Stimulated activated naive B cell treated with anti-CD40 and anti-IgM and Interleukin-4, amounts not matched to agents 10 μg/mL and 1 μg/mL and 100 μg/mL, for 72 hours (primary cell): ENCODE measurements at places on chromosomes 5 and 9.

GRCh38 chr9:121184463-121184862, 17.2 kb downstream of the RAB14 start:
- no peak for DNase-seq

DNA sequence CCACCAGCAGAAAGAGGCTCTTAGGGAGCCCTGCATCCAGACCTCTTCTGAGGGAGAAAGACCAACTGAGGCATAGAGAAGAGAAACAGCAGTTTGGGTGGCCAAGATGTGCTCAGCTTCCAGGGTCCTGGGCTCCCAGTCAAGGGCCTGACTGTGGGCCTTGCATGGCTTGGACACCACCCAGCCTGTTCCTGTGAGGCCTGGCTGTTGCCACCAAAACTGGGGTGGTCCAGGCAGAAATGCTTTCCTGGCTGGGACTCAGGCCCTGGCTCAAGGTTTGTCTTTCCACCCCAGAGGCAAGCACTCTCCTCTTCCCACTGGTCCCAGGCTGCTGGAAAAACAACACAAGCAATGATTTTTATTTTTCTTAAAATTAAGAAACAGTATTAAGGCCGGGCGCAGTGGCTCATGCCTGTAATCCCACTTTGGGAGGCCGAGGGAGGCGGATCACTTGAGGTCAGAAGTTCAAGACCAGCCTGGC, 13.3 kb downstream of the MYOZ3 start:
- no peak for DNase-seq

- DNase-seq: no peak
These were observed 3.2 kb upstream of the CORO2A start for GRCh38 chr9:98195671-98196070.

GRCh38 chr5:17099946-17100345, 117.5 kb upstream of the BASP1 start:
- DNase-seq: no peak

- no peak for DNase-seq
These were observed 28.4 kb downstream of the GZMK start for GRCh38 chr5:55052383-55052931.

- no peak for DNase-seq
These were observed 91.5 kb downstream of the GHR start for GRCh38 chr5:42514754-42515153.

DNA sequence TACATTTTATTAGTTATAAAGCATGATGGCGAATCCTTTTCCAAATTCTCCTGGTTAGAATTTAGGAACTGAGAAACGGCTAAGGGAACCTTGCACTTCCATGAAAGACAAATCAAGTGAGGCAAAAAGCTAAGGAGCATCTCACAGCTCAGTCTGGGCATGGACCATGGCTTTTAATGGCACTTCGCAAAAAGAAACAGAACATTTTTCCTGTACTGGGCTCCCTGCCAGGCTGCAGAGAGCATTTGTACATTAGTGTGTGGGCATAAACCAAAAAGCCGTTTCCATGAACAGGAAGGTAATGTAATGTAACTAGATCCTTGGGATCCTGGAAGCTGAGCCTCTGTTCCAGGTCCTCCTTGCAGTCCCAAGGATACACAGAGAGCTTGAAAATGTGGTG, 354.2 kb downstream of the MRPS30 start:
- DNase-seq: no peak

DNA sequence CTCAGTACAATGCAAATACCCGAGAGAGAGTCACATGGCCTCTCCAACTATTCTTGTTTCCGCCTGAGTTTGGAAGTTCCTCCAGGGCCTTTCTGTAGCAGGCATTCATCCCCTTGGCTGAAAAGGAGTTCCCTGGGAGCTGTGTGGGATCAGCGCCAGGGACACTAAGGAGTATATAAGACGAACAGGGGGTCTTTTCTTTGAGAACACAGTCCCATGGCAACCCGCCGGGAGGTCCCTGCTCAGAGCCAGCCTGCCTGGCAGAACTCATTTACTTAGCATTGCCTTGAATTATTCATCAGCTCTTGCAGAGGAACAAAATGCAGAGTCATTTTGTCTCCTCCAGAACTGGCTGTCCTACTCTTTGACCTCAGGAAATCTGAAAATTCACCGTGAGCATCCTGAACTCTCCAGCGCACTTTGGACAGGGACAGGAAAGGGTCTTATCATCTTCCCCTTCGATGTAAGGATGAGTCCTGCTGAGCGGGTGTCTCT, 120.4 kb upstream of the OSMR start:
- DNase-seq: no peak

DNA sequence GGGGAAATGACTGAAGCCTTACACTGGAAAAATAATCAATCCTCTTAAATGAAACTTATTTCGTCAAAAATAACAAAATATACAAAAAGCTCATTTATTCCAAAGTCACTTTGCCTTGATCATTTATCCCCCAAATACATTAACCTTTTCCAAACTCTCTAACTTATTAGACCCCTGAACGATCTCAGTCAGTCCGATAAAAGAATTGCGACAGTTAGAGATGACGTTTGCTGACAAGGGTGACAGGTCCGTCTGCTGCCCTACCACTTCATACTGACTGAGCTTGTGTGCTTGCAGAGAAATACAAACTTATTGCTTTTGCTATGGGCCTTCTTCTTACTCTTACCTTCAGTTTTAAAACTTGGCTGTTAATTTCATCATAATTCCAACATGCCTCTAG, 169.7 kb downstream of the ZDHHC21 start:
- no peak for DNase-seq

- no peak for DNase-seq
These were observed 45.8 kb downstream of the PDE6A start for GRCh38 chr5:149898811-149899210.

- no peak for DNase-seq
These were observed 34.9 kb downstream of the TENT4A start for GRCh38 chr5:6748142-6748541.

DNA sequence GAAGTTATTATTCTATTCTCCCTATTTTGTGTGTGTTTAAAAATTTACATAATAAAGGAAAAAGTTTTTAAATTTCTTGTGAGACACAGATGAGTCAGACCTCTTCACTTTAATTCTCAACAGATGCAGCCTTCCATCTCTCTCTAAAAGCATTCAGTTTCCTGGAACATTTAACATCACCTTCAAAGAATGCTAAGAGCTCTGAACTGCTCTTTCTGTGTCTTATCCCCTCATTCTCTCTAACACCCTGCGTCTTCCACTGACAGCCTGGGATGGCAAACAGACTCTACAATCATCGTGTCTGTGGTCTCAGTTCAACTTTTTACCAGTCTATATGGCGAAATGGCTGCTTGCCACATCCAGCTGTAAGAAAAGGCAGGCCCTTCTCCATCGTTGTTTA, 173.0 kb downstream of the HINT1 start:
- DNase-seq: no peak

GRCh38 chr5:139137697-139138096, 60.5 kb downstream of the SIL1 start:
- DNase-seq: no peak

- no peak for DNase-seq
These were observed 16.7 kb downstream of the IFNB1 start for GRCh38 chr9:21060919-21061561.

DNA sequence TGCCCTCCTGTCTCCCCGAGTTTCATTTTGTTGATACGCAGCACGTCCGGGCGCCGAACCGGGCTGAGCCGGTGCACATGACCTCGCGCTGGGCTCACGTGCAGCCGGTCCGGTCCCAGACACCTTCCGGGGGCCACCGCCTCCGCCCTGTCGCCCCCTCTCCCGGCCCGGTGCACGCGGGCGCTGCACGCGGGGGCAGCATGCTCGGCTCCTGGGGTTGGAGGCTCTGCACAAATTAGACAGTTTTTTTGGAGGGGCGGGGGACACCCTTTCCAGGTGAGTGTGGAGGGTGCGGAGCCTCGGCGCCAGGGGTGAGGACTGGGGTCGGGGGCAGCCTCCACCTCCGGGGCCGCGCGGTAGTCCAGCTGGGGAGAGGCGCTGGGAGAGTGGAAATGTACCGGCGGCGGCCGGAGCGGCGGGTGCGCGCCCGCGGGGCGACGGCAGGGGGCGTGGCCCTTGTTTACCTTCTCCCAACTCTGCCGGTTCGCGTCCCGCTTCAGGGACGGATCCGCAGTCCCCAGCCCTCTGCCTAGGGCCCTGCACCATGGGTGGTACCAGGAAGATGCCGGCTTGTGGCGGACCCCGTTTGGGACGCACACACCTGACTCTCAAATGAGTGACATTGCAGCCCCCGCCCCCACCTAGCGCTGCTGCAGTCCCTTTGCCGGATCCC, 1.1 kb downstream of the JADE2 start:
- peak; percentile 87 for DNase-seq

DNA sequence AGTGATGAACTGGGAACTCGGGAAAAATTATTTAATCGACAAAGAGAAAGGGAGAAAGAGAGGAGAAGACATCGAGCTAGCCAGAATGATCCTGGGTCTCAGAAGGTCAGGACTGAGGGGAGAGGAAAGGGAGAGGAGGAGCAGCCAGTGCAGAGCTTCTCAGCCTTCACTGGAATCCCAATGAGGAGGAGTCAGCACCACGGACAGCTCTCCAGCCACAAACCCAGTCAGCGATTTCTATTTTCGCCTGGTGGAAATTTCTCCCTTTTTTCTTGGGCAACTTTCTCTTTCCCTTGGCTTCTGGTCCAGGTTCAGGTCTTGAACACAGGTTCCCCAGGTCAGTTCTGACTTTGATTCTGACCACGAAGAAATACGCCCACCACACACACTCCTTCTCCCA, 1.6 kb upstream of the BRINP1 start:
- DNase-seq: no peak

- no peak for DNase-seq
These were observed 10.5 kb upstream of the PTGES2 start for GRCh38 chr9:128138001-128138400.

- no peak for DNase-seq
These were observed 75.4 kb downstream of the SLC38A9 start for GRCh38 chr5:55636683-55637082.

- no peak for DNase-seq
These were observed 109.5 kb upstream of the NR4A3 start for GRCh38 chr9:99712214-99712613.

DNA sequence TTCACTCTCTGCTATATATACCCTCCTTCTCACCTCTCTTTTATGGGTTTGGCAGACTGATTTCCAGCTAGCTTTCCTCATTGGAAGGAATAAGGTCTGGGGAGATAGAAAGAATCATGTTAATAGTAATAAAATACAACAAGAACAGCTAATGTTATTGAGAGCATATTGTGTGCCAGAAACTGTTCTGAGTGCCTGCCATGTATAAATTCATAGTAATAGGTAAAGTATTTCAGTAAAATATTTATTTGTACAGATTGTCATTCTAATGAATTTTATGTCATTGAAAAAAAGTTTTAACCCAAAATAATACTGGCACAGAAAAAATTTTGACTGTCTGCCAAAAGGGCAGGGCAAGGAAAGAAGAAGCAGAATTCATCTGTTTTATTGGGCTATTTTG, 834.9 kb upstream of the ZNF608 start:
- DNase-seq: no peak

DNA sequence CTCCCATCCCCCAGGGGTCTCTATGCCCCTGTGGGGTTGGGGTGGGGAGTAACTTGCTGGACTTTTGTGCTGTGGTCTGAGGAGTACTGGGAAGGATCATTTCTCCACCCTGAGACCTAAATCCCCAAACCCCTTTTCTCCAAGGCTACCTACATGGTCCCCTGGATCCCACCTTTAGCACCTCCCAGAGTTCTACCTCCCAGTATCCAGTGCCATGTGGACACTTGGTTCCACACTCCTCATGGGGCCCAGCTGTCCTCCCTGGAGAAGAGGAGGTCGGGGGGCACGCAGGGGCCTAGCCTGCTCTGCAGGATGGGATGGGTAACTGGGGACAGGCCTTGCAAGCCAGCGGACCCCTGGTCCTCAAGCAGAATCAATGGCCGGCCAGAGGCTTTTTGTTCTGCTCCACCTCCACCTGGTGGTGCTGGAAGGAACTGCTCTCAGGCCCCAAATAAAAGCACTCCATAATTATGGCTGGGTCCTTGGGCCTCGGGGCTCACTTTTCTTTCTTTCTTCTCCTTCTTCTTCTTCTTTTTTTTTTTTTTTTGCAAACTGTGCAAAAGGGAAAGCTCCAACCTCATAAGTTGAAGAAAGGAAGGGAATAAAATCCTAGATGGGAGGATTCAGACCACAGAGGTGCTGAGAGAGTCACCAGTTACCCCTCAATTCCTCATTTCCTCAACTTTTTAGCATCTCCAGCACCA, 68.4 kb downstream of the PSD2 start:
- peak; percentile 32 for DNase-seq

- DNase-seq: no peak
These were observed 15.9 kb upstream of the SLC2A6 start for GRCh38 chr9:133494636-133495326.

GRCh38 chr5:82375488-82376244, 97.5 kb upstream of the RPS23 start:
- DNase-seq: no peak

GRCh38 chr5:135348918-135349317, 50.1 kb downstream of the MACROH2A1 start:
- DNase-seq: no peak

DNA sequence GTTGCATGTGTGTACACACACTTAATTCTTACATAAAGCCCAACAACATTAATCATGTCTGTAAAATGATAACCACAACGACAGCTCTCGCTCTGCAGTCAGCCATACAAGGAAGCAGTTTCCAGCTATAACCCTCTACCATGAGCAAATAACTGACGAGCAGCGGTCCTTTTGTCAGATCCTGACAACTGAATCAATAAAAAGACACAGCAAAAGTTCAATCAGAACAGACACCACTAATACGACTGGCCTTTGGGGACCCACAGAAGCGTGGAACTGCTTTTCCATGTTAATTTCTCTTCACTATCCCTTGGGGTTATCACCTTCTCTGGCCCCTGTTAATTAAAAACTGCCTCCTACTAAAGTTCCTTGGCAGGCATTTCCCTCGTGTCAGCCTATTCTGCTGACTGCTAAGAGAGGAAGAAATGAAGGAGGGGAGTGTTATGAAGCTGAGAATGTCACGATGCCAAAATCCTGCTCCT, 722.8 kb upstream of the GRAMD2B start:
- DNase-seq: no peak

DNA sequence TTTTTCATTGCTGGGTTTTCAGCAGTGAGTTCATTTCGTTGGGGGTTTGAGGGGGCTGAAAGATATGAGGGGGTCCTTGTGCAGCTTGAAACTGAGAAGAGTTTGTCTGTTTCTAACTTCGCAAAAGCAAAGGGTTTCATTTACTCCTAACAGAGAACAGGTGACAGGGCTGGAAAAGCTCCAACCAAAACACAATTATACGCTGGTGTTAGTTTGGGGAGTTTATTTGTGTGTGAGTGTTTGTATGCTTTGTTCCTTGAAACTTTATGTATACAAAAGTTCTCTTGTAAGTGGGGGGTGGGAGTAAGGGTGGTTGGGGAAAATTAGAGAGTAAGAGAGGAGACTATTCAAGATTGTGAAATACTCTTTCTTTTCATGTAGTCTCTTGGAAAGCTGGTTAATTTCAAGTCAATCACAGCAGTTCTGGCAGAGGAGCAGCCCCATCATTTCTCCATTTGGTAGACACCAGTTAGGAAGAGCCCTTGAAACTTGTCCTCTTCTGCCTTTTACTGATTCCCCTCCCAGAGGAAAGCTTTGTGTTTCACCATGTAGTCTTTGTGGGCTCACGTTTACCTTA, 881 bp downstream of the TNFAIP8 start:
- no peak for DNase-seq

GRCh38 chr9:93869863-93870262, 85.3 kb downstream of the BARX1 start:
- no peak for DNase-seq

- DNase-seq: no peak
These were observed 97.0 kb upstream of the NIPAL4 start for GRCh38 chr5:157362982-157363381.
